ENCODE measurements at places on chromosomes 5 and 9.

DNA sequence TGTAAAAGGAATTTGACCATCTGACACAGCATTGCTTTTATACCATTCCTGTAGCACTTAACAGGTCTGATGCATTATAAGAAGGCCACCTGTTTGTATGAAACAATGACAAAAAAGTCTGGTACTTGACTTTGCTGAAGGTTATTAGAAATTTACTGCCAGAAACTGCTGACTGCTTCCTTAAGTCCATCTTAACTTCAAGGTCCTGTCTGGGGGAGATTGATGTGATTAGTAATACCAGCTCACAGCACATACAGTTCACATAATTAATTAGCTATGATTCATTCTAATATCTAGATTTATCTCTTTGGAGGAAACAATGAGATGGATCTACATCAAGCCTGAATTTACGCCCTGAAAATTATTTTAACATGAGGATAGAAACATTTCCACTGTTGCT is 49.6 kb upstream of the TEK start:
- DNase-seq, result no peak

DNA sequence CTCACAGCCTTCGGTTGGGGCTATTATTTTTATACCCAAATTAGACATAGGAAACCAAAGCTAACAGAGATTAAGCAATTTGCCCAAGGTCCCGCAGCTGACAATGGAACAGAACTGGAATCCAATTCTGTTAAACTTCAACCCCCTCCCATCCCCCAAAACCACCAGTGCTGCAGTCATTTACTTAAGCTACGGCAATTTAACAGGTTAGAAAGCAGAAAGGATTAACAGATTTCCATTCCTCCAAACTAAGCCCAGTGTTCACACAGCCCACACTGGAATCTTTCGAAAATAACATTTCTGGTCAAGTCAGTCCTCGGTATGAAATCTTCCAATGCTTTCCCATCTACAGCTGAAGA is 1023.1 kb upstream of the DMAC1 start:
- no peak for DNase-seq

- no peak for DNase-seq
These were observed 25.0 kb upstream of the PALM2AKAP2 start for GRCh38 chr9:109755040-109755439.

GRCh38 chr5:132142459-132142858 is 68.9 kb downstream of the CSF2 start:
- no peak for DNase-seq

DNA sequence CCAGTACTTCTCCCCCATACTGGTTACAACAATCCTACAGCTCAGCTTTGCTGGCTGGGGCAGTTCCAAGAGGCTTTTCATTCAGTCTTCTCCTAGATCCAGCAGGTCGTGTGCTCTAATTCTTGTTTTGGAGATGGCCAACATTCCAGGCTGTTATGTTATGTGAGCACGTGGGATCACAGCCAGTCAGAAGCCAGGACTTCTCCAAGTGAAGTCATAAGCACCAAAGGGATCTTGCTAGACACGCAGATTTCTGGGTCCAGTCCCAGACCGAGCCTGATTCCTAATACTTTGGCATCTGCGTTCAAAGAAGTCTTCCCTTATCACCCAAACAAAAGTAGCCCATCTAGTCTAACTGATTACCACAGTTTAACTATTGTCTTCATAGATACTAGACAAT is 1.4 kb upstream of the LARP1 start:
- peak; percentile 85 for DNase-seq
